A375 (cell line): ENCODE measurements at places on chromosomes 16 and 17. TPM values are rescaled to one million over a fixed set of nuclear protein-coding genes. Genes with fewer than 3 reads are reported as not detected.

Gene MYH2
- total RNA-seq = not detected in 2 replicates

Gene DNAH2
- 4.2 and 8.5 TPM in 2 replicates for total RNA-seq

Gene INCA1
- total RNA-seq = 0.72 TPM in 1 of 2 replicates, not detected in the other

Gene DHX38
- total RNA-seq = 124 and 125 TPM in 2 replicates

Gene HCRT
- total RNA-seq = not detected in 2 replicates

Gene SOX8
- 0.87 and 1.3 TPM in 2 replicates for total RNA-seq
